ENCODE measurements at places on chromosomes 5 and 9.

- DNase-seq, result no peak
Observed at GRCh38 chr9:15231788-15232635, 75.0 kb downstream of the TTC39B start.

DNA sequence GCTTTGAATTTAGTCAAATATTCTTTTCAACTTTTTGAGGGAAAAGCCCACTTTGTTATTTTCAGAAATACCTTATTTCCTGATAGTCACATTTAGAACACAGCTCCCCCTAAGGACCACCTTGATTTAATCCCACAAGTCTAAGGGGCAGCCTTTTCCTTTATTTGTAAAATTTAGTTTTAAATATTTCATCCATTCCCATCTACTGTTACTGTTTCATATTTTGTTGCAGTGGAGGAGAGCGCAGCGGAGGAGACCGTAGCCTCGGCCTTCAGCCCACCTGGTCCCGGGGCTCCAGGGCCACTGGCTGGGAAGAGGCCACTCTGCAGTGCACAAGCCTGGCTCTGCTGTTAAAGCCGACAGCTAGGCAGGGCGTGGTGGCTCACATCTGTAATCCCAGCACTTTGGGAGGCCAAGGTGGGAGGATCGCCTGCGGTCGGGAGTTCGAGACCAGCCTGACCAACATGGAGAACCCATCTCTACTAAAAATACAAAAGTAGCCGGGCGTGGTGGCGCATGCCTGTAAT is 19.6 kb downstream of the LPCAT1 start:
- no peak for DNase-seq

GRCh38 chr9:108869092-108869725 is 7.1 kb downstream of the ACTL7A start:
- DNase-seq, result no peak

- DNase-seq, result no peak
Observed at GRCh38 chr9:131773911-131774379, 34.1 kb upstream of the RAPGEF1 start.

DNA sequence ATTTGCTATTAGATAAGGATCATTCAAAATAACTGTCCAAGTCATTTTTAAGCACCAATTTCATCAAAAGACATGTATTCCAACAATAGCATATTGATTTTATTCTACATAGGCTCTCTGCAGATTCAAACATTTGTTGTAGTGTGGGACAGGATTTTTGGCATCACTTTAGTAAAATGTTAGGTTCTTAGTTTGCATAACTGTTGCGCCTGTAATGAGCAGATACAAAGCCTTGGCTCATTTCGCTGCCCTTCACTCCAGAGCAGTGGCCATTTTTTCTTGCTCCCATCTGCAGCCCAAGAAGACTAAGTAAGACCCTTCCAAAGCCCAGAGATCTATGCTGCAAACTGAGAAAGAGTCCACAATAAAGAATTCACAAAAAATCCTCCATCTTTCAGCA is 446.0 kb upstream of the MPDZ start:
- no peak for DNase-seq

DNA sequence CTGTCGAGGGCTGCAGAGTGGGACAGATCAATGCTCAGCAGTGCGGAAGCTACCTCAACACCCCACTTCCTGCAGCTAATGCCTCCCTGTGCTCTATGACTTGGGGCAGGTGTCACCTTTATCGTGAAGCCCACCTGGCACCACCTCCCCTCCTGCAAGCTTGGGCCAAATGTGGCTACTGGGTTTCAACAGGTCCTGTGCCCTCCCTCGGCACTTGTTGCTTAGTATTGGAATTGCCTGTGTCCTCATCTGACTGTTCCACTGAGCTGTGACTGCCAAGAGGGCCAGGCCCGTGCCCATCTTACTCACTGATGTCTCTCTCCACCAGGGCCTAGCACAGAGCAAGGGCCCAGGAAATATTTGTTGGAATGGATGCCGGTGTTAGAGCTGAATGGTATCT is 9.4 kb downstream of the SLC27A4 start:
- no peak for DNase-seq

DNA sequence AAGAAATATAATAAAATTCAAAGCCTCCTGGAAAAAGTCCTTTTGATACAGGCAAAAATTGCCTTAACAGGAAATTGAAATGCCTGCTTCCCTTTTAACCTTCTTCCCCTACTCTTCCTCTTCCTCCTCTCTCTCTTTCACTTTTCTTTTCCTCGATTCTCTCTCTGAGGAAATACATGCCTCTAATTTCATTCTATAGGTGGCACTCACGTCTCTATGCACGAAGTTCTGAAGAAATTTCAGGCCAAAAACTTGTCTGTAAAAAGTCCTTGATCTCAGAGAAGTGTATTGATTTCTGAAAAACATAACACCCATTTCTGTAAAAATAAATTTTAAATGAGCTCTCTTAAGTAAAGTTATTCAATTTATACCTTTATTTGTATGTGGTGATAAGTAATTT is 371.7 kb upstream of the IRX4 start:
- DNase-seq, result no peak

GRCh38 chr5:10579536-10580521 is 16.0 kb downstream of the ANKRD33B start:
- no peak for DNase-seq

GRCh38 chr9:94150279-94150828 is 66.1 kb downstream of the PTPDC1 start:
- DNase-seq, result no peak

- peak; percentile 77 for DNase-seq
Observed at GRCh38 chr5:141923448-141924313, at the start of gene DELE1. DELE1 (plus strand) TSS chr5:141923871; CDS start chr5:141923942, 71 bp downstream.

- no peak for DNase-seq
Observed at GRCh38 chr5:151094852-151095245, 14.0 kb upstream of the TNIP1 start.

GRCh38 chr5:137733922-137734321 is 2.0 kb downstream of the KLHL3 start:
- no peak for DNase-seq

- DNase-seq, result no peak
Observed at GRCh38 chr9:18580151-18580550, 106.2 kb downstream of the ADAMTSL1 start.

- DNase-seq, result no peak
Observed at GRCh38 chr5:80837679-80838078, 122.5 kb upstream of the RASGRF2 start.

DNA sequence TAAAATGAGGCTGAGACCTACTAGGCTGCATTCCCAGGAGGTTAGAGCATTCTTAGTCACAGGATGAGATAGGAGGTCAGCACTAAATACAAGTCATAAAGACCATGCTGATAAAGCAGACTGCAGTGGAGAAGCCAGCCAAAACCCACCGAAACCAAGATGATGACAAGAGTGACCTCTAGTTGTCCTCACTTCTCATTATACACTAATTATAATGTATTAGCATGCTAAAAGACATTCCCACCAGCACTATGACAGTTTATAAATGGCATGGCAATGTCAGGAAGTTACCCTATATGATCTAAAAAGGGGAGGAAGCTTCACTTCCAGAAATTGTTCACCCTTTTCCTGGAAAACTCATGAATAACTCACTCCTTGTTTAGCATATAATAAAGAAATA is 88.6 kb downstream of the PLPPR1 start:
- no peak for DNase-seq

DNA sequence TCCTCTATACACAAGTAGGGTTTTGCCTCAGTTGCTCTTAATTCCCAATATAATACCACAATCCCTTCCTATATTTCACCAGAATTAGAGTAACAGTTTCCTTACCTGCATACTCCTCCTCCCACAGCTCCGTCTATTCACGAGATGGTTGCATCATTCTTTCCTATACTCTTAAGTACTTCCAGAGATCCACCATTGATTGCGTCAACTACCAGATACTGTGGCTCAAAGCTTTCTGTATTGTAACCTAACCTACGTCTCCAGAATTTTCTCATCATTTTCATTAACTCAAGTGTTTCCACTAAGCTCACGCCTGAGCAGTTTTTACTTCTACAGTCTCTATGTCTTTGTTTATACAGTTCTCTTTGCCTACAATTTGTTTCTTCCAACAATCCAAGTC is 31.2 kb upstream of the MINAR2 start:
- no peak for DNase-seq

- DNase-seq, result no peak
Observed at GRCh38 chr5:151617841-151618710, 26.9 kb upstream of the FAT2 start.

- DNase-seq, result no peak
Observed at GRCh38 chr9:95031711-95032461, 285.6 kb downstream of the FANCC start.

DNA sequence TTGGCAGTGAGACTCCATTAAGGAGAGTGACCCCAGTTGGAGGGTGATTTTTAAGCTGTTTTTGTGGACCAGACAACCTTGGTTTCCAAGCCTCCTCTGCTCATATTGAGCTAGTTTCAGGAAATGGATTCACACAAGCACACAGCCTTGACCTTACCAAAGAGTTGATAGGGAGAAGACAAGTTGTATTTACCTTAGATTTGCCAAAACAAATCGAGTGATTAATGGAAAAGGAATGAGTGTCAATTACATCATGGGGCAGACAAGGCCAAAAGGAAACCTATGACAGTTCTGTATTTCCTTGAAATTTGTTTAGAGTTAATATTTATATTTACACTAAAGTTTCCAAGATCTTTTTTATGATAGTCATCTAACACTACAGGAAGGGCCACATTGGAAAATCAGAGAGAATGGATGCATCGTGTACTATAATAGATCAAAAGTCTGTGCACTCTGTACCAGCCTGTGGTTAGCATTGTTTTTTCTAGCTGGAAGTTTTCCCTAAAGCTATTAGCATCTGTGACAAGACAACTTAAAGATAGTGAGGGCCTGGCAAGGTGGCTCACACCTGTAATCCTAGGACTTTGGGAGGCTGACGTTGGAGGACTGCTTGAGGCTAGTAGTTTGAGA is 86.0 kb upstream of the FER start:
- DNase-seq, result no peak

- DNase-seq, result no peak
Observed at GRCh38 chr9:115413766-115414382, 295.9 kb upstream of the TNC start.

DNA sequence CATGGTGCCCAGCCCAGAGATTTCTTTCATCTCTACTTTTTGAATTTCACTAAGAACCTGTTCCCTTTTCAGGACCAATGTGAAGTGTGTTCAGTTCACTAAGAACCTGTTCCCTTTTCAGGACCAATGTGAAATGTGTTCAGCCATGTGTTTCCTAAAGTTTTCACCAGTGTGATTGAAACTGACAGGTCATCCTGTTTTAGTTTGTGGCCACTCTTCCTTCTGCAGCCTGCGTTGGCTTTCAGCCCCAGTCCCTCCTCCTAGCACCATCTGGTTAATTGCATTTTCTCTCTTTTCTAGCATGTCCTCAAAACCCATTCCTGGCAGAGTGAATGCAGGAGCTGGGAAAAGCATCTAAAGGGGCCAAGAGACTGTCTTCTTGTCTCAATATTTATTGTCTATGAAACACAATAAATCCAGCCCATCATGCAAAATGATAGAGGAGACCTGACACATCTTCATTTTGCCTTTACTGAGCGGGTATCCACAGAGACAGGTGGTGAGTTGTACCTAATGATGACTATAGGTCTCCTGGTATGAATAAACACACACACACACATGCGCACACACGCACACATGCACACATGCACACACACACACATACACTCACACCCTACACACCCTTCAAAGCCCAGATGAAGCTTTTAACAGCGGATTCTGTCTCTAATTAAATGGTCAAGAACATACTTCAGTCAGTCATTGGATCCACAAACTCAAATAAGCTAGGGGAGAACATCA is 6.1 kb upstream of the PANK3 start:
- DNase-seq, result no peak

GRCh38 chr5:74517700-74518099 is 122.8 kb downstream of the ENC1 start:
- DNase-seq, result no peak

DNA sequence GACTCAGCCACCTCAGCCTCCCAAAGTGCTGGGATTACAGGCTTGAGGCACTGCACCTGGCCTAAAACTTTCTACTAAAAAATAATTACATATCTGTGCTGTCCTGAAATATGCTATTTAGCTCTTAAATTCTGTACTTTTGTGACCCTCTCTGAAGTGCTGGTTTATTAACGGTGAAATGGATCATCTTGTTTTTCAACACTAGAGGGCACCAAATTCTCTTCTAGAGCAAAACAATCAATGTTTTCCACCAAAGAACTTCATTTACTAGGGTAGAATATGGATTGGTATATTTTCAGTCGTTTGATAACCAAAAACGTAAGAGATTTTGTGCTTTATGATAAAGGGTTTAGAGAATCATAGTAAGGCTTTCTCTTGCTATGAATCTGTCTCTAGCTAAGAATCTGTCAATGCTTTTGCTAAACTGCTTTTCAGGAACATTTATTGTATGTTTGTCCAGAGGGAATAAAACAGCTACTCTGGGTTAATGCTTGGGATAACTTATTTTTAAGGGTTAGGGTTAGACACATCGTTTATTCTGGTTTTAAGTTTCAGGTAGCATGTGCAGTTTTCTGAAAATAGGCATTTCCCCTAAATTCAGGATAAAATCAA is 63.6 kb downstream of the RNF180 start:
- DNase-seq, result no peak

GRCh38 chr9:134677743-134678142 is 36.1 kb downstream of the COL5A1 start:
- DNase-seq, result no peak

- DNase-seq, result no peak
Observed at GRCh38 chr9:89781838-89782540, 177.2 kb downstream of the GADD45G start.

DNA sequence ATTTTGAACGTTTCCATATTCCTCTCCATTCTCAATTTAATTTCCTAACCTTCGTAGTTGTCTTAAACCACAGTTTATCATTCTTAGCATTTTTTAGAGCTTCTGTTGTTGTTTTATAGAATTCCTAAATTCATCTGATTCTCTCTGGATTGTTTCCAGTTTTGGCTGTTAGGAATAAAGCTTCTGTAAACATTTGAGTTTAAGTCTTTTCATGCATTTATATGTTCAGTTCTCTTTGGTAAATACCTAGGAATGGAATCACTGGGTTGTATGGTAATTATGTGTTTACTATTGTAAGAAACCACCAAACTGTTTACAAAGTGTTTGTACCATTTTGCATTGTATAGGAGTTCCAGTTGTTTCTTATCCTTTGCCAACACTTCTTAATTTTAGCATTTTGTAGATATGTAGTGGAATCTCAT is 29.7 kb downstream of the GPR21 start:
- no peak for DNase-seq

DNA sequence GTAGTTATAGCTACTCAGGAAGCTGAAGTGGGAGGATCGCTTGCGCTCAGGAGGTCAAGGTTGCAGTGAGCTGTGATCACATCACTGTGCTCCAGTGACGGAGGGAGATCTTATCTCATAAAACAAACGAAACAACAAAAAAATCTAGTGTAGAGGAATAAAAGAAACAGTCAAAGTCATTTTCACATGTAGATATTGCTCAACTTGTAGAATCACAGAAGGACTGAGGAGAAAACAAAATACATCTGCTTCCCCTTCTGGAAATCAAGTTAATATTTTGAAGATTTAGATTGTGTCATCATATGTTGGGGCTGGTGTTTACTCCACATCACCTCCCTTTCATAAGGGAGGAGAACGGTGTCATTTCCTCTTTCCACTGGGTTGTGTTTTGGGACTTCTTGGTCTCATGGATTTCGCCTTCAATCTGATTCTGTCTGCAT is 8.2 kb upstream of the SLC46A2 start:
- no peak for DNase-seq

GRCh38 chr5:9337928-9338595 is 207.8 kb downstream of the SEMA5A start:
- no peak for DNase-seq
